ENCODE measurements at places on chromosomes 7 and 10. TPM values are rescaled to one million over a fixed set of nuclear protein-coding genes. Genes with fewer than 3 reads are reported as not detected.

SCART1 gene
- 15.2 TPM for total RNA-seq

DNA sequence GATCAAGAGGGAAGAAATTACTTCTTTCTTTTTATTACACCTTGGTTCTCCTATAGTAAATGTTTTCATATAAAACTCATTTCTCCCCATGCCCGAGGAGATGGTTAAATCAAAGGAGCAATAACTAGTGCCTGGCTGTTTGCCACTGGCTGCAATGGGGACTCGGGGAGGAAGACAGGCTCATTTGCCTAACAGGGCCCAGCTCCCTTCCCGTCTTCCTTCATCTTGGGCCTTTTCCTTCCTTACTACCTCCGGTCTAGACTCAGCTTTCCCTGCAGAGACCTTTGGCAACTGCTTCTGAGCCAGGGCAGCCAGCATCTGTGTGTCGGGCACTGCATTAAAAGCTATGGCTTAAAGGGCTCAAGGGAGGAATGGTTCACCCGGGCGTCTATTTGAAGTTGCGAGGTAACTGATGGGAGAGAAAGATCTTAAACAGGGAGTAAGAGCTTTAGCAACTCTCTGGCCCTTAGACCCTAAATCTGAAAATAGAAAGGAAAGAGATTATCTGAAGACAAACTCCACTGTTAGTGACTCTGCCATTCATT, 63.5 kb downstream of the CALD1 start:
- DNase-seq, result no peak

GRCh38 chr7:36115448-36116321, 37.4 kb upstream of the EEPD1 start:
- no peak for DNase-seq

DNA sequence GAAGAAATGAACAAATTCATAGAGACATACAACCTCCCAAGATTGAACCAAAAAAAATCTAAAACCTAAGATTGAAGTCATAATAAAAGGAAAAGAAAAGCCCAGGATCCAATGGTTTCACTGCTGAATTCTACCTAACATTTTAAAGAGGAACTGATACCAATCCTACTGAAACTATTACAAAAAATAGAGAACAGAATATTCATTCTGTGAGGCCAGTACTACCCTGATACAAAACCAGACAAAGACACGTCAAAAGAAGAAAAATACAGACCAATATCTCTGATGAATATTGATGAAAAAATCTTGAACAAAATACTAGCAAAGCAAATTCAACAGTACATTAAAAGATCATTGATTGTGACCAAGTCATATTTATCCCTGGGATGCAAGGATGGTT, 128.5 kb upstream of the STEAP1 start:
- DNase-seq, result no peak

DNA sequence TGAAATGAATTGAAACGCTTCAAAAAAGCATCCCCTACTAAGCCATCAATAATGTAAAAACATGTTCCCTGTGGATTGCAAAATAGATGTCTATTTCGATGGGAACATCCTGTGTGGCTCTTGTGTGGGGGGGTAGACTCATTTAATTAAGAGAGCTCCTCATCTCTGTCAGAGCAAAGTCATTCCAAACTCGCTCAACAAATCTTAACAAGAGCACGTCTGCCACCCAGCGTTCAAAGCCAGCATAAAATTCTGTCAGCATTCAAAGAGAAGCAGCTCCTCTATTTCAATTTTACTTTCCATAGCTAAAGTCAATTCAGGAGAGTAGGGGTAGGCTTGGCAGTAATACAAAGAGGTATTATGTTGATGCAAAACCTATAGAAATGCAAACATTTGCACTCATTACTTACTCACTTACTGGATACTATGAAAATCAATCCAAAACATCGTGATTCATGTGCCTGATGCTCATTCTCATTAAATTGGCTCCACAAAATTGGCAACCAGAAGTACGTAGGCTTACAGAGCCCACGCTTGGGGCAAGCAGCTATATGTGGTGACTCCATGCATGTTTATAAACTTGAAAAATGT, 114.9 kb downstream of the IPMK start:
- peak; percentile 44 for DNase-seq

- peak; percentile 29 for DNase-seq
These were observed 137.6 kb upstream of the VWC2 start for GRCh38 chr7:49635800-49636199.

- DNase-seq, result no peak
These were observed 26.4 kb upstream of the ANKRD1 start for GRCh38 chr10:90947030-90947960.

KCND2 gene
- not detected for total RNA-seq

GRCh38 chr7:3215624-3216585, 85.1 kb upstream of the SDK1 start:
- no peak for DNase-seq

GRCh38 chr10:70584909-70585544, 17.5 kb downstream of the PRF1 start:
- peak; percentile 74 for DNase-seq

GRCh38 chr7:33155811-33156210, 26.4 kb downstream of the BBS9 start:
- no peak for DNase-seq

DNA sequence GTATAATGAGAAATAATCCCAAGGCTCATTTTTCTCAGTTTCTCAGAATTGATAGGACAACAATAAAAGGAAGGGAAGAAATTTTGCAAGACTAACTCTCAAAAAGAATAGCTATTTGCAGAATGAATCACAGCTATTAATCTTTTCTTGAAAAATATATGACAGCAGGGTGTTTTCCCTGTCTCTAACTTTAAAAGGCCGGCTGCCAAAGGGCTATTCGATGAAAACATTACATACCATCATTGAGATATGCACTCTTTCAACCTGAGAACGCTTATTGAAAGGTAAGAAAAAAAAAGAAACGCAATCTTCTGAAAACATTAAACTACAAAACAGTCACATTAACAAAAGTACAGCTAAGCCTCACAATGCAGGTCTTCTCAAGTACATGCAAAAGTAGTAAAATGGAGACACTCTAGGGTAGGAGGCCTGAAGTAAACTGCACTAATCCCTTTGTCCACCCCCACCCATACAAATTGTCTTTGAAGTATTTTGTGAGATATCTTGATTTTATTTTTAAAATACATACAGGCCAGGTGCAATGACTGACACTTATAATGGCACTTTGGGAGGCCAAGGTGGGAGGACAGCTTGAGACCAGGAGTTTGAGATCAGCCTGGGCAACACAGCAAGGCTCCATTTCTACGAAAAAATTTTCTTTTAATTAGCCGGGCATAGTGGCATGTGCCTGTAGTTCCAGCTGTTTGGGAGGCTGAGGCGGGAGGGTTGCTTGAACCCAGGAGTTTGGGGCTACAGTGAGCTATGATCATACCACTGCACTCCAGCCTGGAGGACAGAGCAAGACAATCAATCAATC, 83.0 kb downstream of the PARD3 start:
- DNase-seq, result no peak

TUBAL3 gene
- total RNA-seq, result not detected

DNA sequence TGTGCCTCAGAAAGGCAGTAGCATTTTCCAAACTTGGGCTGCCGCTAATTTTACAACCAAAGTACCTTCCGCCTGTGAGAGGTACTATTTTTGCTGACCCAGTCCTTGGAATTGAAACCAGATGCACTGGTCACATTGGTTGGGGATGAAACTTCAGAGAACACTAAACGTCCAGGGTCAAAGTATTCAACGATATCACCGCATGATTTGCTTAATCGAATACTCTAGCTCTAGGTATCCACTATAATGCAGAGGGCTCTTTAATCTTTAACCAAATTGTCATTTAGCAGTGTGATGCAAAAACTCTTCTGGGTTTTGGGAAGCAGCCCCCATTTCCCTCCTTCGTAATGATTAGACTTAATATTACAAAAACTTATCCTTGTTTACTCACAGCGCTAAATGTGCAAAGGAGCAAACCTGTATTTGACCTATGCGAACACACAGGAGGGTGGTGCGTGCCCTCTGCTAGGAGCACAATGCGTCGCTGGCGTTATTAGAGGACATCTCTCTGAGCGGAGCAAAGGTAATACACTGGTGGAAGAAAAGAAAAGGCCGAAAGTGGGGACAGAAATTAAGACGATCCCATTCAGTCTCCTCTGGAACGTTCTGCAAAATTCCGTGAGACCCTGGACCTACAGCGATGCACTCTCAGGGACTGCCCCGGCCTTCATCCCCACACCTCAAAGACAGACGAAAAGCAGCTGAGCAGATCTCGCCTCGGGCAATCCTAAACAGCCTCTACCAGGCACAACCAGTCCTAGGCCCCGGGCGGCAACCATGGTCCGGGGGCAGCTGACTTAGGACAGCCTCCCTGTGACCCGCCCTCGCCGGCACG, 916 bp upstream of the EEPD1 start:
- no peak for DNase-seq

ADAM8 gene
- 17.6 TPM for total RNA-seq

SPAM1 gene
- not detected for total RNA-seq

PSTK gene
- 8.0 TPM for total RNA-seq

UPK3BL1 gene
- total RNA-seq, result 26.6 TPM

DNA sequence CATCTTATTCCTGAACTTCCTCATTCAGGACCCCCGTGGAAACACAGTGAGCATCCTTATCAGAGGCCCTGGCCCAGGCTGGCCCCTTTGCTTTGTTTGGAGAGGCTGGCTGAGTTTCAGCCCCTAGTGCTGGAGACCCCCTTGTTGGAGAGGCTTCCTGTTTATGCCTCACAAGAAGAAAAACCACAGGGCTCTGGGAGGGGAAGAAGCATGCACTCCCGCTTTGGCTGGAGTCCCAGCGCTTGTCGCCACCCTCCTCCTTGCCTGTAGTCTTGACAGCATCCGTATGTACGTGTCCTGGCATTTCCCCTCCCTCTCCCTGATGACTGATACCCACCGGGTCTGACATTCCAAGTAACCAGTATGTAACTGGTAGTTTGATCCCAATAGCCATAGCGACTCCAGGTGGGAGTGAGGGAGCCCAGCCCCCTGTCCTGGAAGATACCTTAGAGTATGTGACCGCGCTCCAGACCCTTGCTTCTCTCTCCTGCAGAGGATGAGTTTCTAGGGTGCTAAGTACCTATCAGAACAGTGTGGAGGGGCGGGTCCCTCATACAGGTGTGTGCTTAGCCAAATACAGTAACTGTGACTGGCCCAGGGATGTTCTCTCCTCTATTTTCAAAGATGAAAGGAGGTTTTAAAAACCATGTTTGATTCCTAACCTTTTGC, 6.9 kb upstream of the ATP6V0E2 start:
- no peak for DNase-seq

DNA sequence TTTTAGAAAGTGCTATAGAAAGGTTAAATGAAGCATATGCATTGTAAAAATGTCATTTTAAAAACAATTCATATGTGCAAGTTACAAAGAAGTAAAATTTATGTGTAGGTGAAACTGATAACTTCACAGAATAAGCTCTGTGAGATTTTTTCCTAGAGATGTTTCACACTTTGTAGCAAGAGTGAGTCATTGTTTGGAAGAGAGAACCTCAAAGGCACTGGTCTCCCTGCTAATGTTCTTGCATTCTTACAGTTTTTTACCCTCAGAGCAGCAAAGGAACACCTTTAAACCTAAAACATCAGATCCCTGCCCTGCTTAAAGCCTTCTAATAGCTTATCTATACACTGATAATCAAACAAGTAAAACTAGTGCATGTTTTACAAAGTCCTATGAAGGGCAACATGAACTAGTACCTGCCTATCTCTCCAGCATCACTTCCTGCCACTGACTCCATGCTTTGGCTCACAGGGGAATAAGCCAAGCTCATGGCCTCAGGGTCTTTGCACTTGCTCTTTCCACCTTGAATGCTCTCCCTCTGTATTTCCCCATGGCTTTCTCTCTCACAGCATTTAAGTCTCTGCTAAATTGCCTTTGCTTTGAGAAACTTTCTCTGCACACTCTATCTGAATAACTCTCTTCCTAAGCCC, 997.0 kb downstream of the GATA3 start:
- no peak for DNase-seq

DNA sequence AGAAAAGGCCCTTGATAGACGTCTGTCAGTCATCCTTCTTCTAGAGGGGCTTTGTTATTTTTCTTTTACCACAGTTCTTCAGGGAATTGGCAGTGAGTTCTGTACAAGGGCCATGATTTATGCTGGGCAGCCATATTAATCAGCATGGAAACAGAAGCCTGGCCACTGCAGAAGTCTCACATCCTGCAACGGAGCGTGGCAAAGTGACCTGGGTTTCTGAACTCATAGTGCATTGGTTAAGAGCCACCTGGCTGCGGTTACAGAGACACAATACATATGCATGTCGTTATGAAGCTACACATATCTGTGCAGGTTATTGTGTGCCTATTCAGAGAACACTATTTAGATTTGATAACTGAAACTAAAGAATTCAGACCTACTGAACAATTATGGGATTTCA, 419.4 kb upstream of the CELF2 start:
- peak; percentile 19 for DNase-seq

LHFPL3 gene
- total RNA-seq, result not detected

FZD8 gene
- 3.9 TPM for total RNA-seq

MYL10 gene
- not detected for total RNA-seq

CYP2E1 gene
- total RNA-seq, result 2.4 TPM

- DNase-seq, result no peak
These were observed 450.2 kb upstream of the MBL2 start for GRCh38 chr10:53222806-53223205.

PDE6C gene
- total RNA-seq, result not detected

GRCh38 chr10:11328264-11329061, 283.0 kb downstream of the USP6NL start:
- no peak for DNase-seq
